NCI-H1417 (cell line): ENCODE measurements at places on chromosomes 3 and 15.
A peak's percentile ranks its signal among the peaks of the same experiment; 100 is the strongest.

- peak; percentile 57 for DNase-seq
Observed at GRCh38 chr15:40762919-40763800, 708 bp upstream of the GCHFR start.

GRCh38 chr15:51706926-51707608 is 25.8 kb downstream of the SCG3 start:
- no peak for DNase-seq

- peak; percentile 49 for DNase-seq
Observed at GRCh38 chr3:127566833-127567232, 23.7 kb downstream of the TPRA1 start.

- DNase-seq, result no peak
Observed at GRCh38 chr3:21414506-21414905, 336.5 kb downstream of the ZNF385D start.

GRCh38 chr3:184144505-184144904 is 9.3 kb downstream of the EIF2B5 start:
- no peak for DNase-seq

DNA sequence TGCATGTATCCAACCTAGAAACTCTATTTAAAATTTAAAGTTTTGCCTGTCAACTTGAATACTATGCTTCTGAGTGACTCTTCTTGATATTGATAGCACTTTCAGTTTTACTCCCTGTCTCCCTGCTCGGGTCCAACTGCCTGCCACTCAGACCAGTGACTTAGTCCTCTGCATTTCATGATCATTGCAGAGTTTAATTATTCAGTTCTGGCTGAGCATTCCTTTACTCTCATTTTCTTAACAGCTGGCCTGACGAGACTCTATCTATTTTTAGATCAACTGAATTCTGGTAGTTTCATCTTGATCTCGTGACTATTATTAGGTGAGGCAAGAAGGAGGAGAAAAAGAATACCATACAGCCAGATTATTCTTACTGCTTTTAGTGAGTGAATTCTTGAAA is 617.4 kb downstream of the SI start:
- DNase-seq, result no peak

- DNase-seq, result no peak
Observed at GRCh38 chr15:87219650-87220615, 1036.6 kb downstream of the NTRK3 start.

DNA sequence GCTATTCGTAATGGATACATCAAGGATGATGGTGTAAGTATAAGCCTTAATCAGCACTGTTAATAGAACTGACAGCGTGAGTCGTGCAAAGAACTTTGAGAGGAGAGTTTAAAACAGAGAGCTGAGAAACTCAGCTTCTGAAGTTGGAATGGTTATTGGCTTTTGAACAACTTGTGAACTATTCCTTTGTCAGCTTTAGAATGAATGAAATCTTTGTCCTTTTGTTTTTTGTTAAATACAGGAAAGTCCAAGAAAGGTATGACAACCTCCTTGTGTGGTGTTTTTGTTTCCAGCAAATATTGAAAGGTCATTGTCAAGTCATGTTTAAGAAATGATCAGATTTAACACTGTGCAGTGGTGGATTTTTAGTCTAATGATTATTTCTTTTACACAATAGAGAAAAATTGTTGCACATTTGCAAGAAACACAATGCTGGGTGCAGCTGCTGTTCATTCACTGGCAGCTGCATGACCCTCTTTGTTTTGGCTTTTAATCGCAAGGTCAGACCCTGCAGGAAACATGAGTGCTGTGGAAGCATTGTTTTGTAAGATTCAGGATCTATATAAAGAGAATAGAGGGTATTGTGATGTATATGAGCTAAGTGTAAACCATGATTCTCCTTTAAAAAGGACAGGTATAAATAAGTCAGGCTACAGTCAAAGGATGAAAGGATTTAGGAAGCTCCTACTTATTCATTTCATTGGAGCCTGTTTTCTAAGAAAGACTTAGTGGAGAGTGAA is 21.7 kb upstream of the ABHD10 start:
- peak; percentile 36 for DNase-seq

DNA sequence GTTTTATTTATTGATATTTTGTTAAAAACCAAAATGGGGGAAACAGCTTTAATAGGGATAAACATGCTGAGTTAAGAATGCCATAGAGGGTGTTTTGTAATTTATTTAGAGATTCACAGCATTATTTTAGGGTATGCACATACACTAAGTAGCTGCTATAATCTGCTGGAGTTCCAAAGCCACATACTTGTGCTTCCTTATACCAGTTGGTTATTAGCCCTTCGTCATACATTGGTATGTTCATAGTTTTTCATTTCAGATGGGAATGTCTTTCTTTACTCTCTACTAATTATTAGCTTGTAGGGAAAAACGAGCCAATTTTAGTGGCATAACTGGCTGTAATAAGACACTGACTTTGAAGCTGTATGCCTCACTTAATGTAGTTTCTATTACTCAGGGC is 74.9 kb downstream of the PFN2 start:
- no peak for DNase-seq

DNA sequence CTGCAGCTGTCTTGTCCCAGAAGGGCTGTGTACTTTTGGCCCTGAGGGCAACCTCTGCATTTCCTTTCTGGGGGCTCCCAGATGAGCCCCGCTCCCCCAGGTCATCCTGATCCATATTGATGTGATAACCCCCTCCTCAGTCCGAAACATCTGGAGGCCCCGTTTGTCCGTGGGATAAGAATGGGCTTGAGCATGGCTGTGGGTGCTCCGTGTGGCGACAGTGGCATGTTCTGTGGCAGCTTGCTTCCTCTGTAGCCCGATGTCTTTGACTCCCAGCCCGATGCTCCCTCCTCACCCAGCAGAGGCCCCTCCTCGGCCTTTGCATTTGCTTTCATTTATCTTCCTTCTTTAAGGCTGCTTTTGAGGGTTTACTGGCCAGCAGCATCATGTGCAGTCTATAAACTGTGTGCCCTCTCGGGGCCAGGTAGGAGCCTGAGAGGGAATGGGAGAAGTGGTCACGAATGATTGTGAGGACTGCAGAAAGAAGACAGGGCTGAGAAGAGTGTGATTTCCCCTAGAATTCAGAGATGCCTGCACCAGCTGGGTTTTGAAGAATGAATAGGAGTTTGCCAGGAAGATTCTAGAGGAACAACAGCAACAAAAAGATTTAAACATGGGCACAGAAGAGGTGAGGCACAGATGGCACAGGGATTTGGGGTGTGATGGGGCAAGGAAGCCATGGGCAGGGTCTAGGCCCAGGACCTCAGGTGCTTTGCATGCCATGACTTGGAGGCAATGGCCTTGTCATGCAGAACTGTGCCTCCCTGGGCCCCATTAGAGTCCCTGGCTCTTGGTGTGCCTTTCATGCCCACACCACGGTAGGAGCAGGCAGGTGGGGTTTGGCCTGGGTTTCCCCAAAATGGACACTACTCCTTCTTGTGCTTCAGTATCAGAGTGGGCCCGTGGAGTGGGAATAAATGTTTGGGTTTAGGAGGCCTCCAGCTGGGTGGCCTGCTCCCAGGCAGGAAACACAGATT is 34.2 kb downstream of the APBA2 start:
- no peak for DNase-seq

DNA sequence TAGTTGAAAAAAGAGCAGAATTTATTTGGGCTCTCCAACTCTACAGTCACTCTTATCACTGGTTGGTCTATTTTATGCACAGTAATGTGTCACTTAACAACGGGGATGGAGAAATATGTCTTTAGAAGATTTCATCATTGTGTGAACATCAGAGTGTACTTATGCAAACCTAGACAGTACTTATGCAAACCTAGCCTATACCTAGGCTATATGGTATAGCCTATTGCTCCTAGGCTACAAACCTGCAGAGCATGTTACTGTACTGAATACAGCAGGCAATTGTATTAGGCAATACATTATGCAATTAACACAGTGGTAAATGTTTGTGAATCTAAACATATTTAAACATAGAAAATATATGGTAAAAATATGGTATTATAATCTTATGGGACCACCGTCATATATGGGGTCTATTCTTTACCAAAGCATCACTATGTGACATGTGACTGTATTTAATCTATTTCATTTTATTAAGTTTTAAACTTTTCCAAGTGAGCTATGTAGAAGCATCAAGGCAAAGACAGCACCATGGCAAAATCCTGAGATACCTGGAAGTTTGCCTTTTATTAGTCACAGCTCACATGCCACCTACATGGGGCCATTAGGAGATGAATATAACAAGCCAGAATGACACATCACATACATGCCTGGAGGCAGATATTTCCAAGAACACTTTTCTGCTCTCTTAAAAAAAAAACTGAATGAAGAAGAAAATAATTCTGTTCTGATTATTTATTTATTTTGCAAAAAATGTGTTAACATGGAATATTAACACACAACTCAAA is 537.4 kb downstream of the TUSC7 start:
- DNase-seq, result no peak

DNA sequence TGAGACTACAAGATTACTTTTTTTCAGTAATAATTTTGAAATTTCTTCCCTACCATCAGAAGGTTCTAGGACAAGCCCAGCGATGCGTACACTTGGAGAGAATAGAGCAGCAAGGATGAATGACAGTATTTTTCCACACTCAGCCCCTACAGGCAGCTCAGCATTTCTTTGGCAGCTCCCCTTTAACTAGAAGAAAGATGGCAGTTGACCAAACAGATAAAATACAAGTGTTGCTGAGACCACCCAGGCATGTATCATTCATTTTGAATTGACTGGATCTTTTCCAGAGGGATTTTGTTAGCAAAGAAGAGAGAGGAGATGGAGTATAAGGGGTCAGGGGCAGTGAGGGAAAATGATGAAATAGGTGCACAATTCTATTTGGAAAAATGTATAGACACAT is 761.3 kb downstream of the AGBL1 start:
- no peak for DNase-seq

DNA sequence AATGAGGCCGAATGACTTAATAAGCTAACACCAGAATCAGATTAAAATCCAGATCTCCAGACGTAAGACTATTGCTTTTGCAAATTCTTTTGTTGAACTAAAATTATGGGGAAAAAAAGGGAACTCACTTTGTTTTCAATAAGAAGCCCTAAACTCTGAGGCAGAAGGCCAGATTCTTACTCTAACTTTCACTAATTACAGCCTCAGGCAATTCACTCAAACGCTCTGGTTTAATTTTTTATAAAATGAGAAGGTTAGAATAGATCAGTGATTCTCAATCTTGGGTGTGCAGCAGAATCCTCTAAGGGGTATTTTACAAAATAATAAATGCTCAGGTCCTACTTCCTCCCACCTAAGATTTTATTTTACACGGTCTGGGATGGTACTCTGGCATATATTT is 38.1 kb downstream of the C3orf70 start:
- no peak for DNase-seq

- DNase-seq, result peak; percentile 36
Observed at GRCh38 chr3:129577925-129578786, 28.3 kb downstream of the PLXND1 start.

- DNase-seq, result no peak
Observed at GRCh38 chr3:14789640-14790285, 29.0 kb upstream of the FGD5 start.

- DNase-seq, result no peak
Observed at GRCh38 chr3:149600634-149601033, 57.2 kb downstream of the WWTR1 start.

GRCh38 chr15:69385831-69386230 is 28.3 kb upstream of the KIF23 start:
- DNase-seq, result no peak

DNA sequence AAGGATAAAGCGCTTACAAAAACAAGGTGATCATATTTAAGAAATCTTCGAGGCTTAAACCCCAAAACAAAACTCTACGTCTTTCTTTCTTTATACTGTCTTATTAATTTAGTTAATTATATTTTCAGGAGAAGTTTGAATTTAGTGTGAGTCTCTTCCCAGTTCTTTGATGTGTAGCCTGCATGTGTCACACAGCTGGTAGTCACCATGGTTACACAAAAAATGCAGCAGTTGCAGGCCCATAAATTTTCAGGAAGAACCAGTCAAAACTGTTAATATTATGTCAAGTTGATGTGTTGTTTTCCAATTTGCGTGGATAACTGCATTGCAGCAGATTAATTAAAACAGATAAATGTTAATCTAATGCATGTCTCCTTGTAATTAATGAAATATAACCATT is 10.4 kb downstream of the CLSTN2 start:
- no peak for DNase-seq

DNA sequence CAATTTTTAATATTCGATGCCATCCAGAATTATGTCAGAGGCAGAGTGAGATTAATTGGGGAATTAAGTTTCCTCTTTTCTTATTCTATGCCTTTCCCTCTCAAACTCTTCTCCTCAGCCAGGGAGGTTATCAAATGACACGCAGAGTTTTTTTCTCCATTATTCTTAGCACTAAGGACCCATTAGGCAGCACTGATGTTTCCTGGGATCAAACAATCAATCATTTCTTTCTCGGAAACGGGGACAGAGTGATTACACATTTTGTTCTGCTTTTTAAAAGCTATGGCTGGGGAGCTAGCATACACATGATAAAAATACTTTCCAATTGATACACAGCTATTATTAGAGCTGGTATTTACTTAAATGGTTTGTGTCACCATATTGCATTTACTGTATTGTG is 35.3 kb upstream of the PSMD6 start:
- DNase-seq, result peak; percentile 77

- DNase-seq, result peak; percentile 9
Observed at GRCh38 chr3:161031134-161031533, 74.0 kb downstream of the B3GALNT1 start.

GRCh38 chr15:79816571-79816970 is 80.2 kb downstream of the MTHFS start:
- no peak for DNase-seq

- no peak for DNase-seq
Observed at GRCh38 chr15:50066666-50067065, 52.4 kb downstream of the ATP8B4 start.

GRCh38 chr3:188491276-188491687 is 337.3 kb downstream of the LPP start:
- DNase-seq, result no peak

DNA sequence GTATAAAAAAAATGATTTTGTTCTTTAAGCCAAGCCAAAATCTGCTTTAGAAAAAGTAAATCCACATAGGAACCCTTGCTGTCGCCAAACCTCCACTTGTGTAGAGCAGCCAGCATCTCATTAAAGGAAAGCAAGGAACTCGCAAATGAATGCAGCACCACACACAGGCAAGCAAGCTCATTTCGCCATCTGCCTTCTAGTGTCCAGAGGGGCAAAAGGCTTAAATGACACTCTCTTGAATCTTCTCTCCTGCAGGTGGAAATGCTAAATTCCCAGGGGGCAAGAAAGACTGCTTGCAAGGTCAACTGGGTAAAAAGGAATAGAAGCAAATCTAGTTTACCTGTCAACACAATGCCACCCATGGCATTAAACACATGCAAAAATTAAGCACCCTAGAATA is 2.4 kb downstream of the MB21D2 start:
- peak; percentile 72 for DNase-seq

GRCh38 chr15:70347321-70348225 is 249.9 kb upstream of the TLE3 start:
- DNase-seq, result no peak

DNA sequence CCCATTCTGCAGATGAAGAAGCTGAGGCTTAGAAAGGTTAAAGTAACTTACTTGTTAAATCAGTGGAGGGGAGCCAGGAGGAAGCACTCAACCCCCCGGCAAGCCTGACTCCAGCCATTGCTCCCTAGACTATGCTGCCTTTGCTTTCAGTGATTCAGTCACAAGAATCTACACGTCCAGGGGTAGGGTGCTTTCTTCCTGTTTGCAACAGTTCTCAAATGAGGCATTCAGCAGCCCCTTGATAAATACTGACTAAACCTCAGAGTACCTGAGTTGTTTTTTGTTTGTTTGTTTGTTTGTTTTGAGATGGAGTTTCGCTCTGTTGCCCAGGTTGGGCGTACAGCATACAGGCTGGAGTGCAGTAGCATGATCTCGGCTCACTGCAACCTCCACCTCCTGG is 28.6 kb downstream of the MAGEF1 start:
- DNase-seq, result no peak

GRCh38 chr15:75625542-75626347 is at the start of gene SNUPN:
Gene SNUPN, minus strand, starts transcription at chr15:75625725. Its CDS starts 4,674 bp downstream, at chr15:75621051.
- peak; percentile 75 for DNase-seq
